ENCODE measurements at places on chromosomes 7 and 10.

DNA sequence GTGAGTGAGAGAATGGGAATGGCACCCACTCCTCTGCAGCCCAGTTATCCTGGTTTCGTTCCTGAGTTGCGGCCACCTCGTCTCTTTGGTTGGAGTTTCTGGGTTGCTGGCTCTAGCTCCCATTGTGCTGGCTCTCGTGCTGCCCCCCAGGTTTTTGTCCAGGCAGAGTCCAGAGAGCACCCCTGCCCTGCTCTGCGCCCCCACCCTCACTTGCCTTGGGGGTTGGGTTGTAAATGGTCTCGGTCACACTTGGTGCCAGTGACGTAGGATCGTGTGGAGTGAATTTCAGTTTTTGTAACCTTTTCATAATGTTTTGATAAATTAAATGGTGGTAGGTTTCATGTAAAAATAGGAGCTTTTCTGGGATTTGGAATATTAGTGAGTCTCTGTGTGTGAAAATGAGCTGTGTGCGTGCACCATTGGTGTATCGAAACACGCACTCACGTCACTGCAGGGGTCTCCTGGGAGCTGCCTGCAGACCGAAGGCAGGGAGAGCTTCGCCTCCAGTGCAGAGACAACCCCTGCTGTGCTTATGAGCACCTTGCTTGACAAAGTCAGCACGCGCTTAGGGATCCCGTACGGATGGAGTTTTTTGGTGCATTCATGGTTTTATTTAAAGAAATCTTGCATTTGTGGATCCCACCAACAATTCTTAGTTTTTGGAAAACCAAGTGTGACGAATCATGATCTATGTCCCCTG lies 32.9 kb downstream of the PFKP start:
- DNase-seq: no peak

- DNase-seq: no peak
Observed at GRCh38 chr7:128909625-128910568, 612 bp downstream of the KCP start.

- DNase-seq: no peak
Observed at GRCh38 chr10:91088300-91089140, 131.9 kb upstream of the PCGF5 start.

DNA sequence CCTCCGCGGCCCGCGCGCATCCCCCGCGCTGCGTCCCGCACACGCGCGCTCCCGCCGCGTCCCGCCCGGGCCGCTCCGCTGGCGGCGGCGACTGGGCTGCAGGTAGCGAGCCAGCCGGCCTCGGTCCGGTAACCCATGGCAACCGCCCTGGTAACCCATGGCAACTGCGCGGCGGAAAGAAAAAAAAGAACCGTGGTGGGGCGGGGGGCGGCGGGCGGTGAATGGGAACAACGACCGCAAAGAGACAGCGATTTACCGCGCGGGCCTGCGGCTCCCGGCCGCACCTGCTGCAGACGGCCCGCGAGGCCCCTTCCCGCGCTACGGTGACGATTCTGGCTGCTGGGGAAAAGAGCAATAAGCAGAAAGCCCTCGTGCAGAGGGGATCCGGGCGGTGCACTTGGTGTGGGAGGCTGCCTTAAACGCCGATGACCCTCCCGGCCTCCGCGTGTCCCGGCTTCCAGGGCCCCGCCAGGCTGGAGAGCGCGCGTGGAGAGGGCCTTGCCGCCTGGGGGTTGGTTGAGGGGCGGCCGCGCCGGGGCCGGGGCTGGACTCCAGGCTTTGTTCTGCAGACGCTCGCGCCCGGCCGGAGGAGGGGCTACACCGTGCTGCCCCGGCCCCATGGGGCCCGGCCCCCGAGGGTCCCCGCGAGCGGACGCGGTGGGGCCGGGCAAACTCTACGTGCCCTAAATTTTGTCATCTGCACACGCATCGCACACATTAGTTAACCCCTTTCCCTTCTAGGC lies 84.7 kb downstream of the SNX10 start:
- peak; percentile 24 for DNase-seq

DNA sequence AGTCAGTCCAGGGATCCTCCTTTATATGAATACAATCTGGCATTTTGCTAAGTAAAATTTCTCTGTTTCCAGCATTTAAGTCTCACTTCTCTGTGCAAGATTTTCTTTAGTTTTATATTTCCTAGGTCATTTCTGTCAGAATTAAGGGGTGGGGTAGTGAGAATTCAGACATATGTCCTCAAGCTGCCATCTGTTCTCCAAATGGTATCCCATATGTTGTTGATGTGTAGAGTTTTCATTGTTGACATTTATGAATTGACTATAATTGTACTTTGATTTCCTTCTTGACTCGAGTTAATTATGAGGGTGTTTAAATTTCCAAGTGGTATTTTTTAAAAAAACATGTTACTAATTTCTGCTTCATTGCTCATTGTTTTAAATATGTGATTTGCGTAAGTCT lies 148.8 kb downstream of the NPSR1 start:
- DNase-seq: no peak

- no peak for DNase-seq
Observed at GRCh38 chr10:75476569-75476968, 45.1 kb downstream of the LRMDA start.

DNA sequence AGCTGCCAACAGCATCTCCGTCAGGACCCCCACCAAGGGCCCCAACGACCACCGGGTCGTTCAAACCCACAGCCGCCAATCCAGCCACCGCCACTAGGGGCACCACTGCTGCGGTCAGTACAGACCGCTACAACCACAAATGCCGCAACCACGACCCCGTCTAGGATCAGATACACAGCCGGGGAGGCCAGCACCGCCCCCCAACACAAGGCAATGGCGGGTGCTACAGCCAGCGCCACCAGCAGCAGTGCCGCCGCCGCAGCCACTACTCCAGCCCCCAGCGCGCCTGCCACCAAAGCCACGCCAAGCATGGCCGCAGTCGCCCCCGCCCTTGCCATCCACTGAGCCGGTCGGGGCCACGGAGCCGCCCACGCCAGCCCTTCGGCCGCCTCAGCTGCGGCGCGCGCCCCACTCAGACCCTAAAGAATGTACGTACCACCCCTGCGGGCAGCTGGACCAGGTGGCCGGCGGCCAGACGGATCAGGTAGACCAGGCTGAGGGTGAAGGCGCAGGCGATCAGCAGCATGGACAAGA lies 473 bp downstream of the CYP51A1 start:
- DNase-seq: peak; percentile 47

DNA sequence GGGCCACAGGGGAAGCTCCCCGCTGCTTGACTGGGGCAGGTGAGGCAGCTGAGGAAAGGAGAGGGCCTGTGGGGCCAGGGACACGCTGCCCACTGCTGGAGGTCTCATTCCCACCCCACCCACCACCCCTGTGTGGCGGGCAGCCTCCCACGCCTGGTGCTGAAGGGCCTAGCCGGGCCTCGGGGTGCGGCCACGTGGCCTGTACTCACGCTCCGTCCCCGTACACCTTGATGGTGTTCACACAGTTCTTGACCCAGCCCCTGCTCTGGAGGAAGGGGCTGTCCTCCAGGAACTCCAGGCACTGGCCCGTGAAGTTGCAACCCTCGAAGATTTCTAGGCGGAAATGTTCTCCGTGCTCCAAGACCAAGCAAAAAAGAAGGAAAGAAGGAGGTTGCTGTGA lies 4.0 kb downstream of the CRYGN start:
- DNase-seq: no peak

DNA sequence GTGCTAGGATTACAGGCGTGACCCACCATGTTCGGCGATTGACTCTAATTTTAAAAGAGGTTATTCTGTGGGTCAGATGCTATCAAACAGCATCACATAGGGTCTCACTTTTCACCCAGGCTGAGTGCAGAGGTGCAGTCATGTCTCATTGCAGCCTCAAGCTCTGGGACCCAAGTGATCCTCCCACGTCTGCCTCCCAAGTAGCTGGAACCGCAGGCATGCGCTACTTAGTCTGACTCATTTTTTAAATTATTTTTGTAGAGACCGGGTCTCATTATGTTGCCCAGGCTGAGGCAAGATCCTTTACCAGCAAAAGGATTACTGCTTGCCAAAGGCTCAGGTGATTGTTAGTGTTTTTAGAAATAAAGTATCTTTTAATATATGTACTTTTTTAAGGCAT lies 42.9 kb upstream of the STOX1 start:
- no peak for DNase-seq

- DNase-seq: no peak
Observed at GRCh38 chr7:112067200-112067599, 139.0 kb downstream of the DOCK4 start.

DNA sequence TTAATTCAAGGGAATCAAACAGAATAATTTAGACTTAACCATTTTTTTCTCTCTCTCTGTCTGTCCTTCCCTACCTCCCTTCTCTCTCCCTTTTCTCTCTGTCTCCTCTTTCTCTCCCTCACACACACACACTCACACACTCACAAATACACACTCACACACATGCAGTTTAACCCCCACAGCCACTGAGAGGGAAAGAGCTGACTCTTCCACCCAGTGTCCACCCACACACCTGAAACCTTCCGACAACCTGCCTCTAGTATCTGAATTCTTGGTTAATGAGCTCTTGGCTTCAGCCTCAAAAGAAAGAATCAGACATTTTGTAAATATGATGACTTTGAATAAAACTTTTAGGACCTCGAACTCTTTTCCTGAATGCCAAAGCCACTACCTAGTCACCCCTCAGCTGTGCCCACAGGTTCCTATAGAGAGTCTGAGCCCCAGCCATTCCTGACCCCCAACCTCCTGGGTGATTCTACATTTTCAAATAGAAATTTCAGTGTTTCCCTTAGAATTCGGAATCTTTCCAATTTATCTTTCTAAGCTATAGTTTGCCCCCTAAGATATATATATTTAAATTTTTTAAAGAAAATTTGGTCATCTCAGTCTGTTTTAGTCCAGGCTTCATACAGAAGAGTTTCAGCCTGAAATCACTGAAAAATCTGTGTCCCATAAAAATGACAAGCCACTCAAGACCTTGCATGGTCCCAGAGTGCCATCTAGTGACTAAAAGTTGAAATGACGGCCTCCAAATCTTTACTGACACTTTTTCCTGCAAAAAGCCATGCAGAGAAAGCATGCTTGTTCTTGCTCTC lies 202.8 kb downstream of the IPMK start:
- DNase-seq: no peak

DNA sequence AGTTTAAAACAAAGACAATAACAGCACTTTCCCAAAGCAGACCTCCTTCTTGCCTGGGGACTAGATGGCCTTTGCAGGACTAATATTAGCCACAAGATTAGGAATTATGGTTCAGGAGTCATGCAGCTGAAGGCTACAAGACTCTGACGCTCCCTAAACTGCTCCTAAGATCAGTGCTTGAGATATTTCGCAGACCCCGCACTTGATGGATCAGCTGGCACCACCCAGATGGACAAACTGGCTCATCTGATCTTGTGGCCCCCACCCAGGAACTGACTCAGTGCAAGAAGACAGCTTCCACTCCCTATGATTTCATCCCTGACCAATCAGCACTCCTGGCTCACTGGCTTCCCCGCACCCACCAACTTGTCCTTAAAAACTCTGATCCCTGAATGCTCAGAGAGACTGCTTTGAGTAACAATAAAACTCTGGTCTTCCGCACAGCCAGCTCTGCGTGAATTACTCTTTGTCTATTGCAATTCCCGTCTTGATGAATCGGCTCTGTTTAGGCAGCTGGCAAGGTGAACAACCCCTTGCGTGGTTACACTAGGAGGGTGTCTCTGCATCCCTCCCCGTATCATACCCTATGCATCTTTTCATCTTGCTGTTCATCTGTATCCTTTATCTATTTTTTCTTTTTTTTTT lies 26.9 kb upstream of the NRBF2 start:
- no peak for DNase-seq

DNA sequence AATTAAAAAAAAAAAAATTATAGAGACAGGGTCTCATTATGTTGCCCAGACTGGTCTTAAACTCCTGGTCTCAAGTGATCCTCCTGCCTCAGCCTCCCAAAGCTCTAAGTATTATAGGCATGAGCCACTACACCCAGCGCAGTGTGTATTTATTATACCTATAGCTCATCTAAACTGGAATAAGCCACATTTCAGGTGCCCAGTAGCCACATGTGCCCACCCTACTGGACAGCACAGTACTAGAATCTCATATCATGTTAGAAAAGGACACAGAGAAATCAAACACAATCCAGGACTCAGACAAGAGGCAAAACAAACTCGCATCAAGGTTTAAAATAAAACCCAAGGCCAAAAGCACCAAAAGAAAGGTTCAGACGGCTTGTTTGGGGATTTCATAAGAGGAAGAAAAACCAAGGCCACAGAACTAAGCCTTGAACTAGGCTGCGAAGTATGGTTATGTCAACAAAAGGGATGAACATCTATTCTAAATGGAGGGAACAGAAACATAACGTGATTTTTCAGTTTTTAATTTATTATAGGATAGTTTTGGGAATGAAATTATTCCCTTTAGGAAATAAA lies 32.3 kb downstream of the SLC16A9 start:
- DNase-seq: no peak

DNA sequence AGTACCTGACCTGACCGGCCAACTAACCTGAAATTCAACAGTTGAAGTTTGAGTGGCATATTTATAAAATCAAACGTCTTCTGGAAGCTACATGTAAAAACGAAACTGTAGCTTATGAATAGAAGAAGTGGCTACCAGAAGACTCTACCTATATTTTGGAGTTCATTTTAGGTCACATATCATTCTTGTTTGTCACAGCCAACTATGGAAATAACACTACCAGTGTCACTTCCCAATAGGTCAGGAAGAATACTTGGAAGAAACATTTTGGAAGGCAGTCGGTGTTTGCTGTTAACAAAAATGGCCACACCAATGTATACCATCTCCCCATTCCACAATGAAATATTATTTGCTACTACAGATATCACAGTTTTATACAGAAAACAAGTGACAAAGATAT lies 12.6 kb downstream of the TWIST1 start:
- DNase-seq: no peak
